ENCODE measurements at places on chromosomes 11 and 22.
A peak's percentile ranks its signal among the peaks of the same experiment; 100 is the strongest.

GRCh38 chr11:101336858-101337257, 207.2 kb upstream of the PGR start:
- DNase-seq: no peak

GRCh38 chr11:59413646-59414045, 12.6 kb downstream of the OR5A2 start:
- DNase-seq: no peak

DNA sequence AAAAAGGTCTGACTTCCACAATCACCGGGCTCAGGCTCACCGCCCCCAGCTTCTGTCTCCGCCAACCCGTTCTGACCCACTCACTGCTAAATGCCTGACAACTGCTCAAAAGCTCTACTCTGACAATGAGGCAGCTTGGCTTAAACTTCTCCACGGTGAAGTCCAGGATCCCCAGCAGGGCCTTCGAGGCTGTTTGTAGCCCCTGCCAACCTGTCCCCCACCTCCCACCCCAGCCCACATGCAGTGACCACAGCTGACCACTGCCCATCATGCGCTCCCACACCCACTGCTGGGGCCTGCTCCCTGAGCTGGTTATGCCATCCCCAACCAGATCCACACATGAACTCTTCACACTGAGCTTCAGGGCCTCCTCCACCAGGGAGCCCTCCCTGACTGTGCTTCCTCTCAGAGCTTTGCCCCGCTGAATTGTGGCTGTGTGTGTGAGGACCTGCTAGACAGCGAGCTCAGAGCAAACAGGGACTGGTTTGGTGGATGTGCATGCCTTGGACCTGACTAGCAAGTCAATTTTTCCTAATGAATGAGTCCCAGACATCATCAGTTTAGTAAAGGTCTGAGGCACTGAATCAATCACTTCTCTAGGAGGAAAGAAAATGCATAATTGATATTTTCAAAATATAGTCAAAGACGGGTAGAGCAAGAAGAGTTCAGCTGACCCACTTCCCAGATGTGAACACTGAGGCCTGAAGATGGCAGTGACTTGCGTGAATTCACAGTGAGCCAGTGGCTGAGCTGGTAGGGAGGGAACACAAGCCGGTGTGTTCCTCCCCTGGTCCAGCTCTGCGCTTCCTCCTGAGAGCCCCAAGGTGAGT, 7.7 kb downstream of the LRRC32 start:
- no peak for DNase-seq

GRCh38 chr11:57331720-57332119, 4.0 kb downstream of the SSRP1 start:
- no peak for DNase-seq

- DNase-seq: no peak
Measured at GRCh38 chr11:11349870-11350337, 3.1 kb downstream of the CSNK2A3 start.

GRCh38 chr11:75873417-75874221, 58.6 kb downstream of the UVRAG start:
- DNase-seq: peak; percentile 69

- DNase-seq: no peak
Measured at GRCh38 chr22:44956840-44957767, 52.7 kb downstream of the PHF21B start.

DNA sequence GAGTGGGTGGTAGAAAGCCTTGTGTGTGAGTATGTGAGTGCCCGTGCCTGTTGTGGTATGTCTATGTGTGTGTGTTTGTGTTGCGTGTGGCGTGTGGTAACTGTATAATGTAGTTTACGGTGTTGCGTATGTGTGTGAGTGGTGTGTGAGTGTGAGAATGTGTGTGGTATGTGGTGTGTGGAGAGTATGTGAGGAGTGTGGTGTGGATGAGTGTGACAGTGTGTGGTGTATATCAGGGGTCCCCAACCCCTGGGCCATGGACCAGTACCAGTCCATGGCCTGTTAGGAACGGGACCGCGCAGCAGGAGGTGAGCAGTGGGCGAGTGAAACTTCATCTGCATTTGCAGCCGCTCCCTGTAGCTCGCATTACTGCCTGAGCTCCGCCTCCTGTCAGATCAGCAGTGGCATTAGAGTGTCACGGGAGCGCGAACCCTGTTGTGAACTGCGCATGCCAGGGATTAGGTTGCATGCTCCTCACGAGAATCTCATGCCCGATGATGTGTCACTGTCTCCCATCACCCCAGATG, 5.7 kb downstream of the UPK3A start:
- no peak for DNase-seq

- no peak for DNase-seq
Measured at GRCh38 chr22:37122598-37123180, 13.2 kb upstream of the TMPRSS6 start.

DNA sequence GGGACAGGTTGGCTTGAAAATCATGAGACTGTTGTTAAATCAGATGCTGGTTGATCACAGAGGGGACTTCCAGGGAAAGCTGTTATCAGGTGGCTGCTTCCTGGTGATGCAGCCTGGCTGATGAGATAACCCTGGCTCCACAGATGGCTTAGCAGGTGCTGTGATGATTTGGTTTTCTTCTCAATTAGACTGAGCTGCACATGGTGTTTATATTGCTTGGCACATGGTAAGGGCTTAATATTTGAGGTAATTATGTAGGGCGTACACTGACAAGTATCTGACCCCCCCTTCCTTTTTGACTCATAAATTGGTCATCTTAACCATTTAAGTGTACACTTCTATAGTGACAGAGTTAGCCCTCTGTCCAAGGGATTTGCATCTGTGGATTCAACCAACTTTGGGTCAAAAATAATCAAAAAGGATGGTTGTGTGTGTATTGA, 7.0 kb downstream of the RPS3 start:
- DNase-seq: no peak

GRCh38 chr22:18023509-18024275, 669 bp downstream of the MICAL3 start:
- DNase-seq: peak; percentile 61

DNA sequence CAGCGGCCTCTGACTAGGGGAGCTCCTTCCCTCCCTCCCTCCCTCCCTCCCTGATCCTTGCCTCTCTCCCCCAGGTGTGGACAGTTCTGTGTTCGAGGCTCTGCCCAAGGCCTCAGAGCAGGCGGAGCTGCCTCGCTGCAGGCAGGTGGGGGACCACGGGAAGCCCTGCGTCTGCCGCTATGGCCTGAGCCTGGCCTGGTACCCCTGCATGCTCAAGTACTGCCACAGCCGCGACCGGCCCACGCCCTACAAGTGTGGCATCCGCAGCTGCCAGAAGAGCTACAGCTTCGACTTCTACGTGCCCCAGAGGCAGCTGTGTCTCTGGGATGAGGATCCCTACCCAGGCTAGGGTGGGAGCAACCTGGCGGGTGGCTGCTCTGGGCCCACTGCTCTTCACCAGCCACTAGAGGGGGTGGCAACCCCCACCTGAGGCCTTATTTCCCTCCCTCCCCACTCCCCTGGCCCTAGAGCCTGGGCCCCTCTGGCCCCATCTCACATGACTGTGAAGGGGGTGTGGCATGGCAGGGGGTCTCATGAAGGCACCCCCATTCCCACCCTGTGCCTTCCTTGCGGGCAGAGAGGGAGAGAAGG, 11.1 kb upstream of the POU2F3 start:
- DNase-seq: no peak

- DNase-seq: no peak
Measured at GRCh38 chr11:61785837-61786402, 6.5 kb downstream of the TMEM258 start.

DNA sequence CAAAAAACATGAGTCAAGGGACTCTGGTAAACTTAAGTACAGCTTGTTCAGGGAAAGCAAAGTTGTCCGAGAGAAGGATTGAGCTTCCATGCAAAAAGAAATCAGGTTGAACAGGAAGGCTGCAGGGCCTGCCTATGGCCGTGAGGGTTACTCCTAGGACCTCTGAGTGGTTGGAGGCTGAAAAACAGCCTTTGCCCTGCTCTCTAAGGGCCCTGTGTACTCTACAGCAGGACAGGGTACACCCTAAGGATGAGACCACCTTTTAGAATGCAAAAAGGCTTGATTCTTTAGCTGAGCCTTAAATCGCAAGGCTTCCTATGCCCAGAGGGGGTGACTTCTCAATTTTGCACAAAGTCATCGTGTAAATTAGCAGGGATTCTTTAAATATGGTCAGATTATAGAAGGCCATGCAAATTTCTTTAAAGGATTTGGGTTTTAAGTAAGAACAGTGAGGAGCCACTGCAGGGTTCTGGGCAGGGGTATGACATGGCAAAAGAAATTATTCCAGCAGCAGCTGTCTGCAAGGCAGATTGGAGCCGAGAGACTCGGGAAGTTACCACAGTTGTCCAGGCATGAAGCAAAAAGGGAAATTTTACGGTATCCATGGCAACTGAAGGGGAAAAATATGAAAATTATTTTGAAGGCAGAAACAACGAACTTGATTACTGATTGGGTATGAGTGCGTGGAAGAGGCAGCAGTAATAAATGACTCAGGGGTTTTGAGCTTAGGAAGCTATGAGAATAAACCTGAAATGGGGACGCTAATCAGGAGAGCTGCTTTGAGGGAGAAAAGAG, 91.8 kb downstream of the FAM76B start:
- DNase-seq: no peak

GRCh38 chr11:84930863-84931262, 696.3 kb downstream of the DLG2 start:
- no peak for DNase-seq

DNA sequence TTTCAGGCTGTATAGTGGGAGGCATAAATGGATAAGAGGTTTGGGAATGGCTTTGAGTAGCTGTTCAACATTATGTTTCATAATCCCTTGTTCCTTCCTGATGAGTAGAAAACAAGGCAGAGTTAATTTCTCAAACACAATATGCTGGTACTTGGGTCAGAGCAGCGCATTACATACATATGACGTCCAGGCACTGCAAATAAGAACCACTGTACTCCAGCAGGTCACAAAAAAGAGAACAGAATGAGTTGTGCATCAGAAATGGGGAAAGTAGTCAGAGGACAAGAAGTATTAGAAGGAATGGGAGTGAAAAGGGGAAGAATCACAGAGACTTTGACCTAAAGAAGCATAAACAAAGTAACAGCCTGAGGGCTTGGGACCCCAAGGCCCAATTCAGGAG, 44.0 kb upstream of the RDX start:
- DNase-seq: no peak

DNA sequence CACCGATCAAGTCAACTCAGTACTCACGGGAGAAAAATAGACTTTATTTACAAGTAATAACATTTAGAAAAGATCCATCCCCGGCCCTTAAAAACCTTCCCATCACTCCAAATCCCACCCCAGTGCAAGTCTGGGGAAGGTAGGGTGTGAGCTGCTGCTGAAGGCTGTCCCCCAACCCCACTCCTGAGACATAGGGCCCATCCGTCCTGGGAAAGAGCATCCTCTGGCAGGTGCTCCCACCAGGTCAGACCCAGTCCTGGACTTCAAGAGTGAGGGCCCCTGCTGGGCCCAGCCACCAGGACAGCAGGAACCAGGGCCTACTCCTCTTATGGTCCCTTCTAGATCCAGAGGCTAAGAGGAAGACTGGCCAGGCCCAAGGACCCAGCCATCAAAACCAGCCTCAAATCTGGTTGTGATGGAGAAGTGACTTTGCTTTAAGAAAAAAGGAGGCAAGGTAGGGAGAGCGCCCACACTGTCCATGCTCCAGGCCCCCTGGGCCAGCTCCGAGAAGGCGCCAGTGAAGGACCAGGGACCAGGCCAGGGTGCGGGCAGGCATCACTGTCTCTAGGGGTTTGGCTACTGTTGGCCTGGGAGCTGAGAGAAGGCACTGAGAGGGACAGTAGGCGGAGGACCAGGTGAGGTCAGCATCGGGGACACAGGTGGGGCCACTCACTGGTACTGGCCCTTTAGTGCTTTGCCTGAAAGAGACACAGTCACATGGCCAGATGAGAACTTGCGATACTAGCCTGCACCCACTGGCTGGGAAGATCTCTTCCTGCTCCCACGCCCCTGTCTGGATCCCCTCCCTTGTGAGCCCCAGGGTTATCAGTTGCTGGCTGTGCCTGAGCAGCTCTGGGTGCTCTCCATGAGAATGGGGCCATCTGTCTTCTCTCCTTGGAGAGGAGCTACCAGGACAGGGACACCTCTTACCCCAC, 4.4 kb downstream of the IL18BP start:
- DNase-seq: no peak

All from spinal cord (tissue), 10 donors.